ENCODE measurements at places on chromosomes 16 and 17.

- no peak for DNase-seq
Measured at GRCh38 chr17:57425431-57425830, 169.1 kb downstream of the MSI2 start.

- DNase-seq = no peak
Measured at GRCh38 chr17:66873962-66874361, 39.0 kb downstream of the CACNG5 start.

- DNase-seq = no peak
Measured at GRCh38 chr17:73230088-73230487, 31.6 kb downstream of the CPSF4L start.

DNA sequence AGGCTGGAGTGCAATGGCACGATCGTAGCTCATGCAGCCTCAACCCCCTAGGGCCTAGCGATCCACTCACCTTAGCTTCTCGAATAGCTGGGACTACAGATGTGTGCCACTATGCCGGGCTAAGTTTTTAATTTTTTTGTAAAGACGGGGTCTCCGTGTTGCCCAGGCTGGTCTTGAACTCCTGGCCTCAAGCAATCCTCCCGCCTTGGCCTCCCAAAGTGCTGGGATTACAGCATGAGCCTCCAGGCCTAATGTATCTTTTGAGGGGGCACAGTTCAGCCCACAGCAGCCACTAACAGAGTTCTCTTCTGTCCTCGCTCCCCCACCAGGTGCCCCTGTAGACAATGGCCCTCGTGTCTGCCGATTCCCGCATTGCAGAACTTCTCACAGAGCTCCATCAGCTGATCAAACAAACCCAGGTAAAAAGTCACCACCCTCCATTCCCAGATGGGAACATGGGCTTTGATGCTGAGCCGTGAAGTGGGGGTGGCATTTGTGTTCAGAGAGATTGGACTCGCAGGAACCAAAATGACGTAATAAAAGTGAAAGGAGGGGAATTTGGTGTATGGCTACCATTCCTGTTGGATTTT lies 16.0 kb downstream of the SULT1A2 start:
- no peak for DNase-seq

GRCh38 chr17:43169561-43170139 lies 1.4 kb upstream of the NBR1 start:
- no peak for DNase-seq

DNA sequence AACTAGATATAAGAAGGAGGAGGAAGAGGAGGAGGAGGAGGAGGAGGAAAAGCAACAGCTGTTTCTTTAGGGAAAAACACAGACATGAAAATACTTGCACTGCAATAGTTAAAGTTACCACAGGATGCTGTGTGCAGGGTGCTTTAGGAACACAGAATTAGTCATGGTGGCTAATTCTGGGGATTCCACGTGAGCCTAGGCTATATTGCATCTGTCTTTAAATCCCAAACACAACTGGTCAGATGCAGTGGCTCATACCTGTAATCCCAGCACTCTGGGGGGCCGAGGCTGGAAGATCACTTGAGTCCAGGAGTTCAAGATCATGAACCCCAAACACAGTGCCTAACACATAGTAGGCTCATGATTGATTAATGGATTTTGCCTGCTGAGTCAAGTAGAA lies 155.3 kb upstream of the C16orf82 start:
- DNase-seq = no peak

GRCh38 chr16:83842291-83842690 lies 34.5 kb downstream of the HSBP1 start:
- no peak for DNase-seq

DNA sequence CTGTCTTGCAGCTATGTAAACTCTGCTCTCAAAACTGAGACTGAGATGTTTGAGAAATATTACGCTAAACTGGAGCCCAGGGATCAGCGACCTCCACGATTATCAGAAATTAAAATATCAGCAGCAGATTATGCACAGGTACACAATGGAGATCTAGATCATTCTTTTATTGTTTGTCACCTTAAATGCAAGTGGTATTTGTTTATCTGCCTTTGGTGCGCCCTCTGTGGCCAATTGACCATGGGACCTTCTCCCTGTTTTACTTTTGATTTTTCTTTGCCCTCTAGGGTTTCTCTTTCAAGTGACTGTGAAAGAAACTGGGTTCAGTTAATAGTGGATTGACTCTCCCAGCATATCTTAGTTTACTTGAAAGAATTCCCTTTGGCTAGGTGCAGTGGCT lies 42.1 kb downstream of the PRSS54 start:
- DNase-seq = no peak

- DNase-seq = no peak
Measured at GRCh38 chr16:67329901-67330300, 3.3 kb downstream of the LRRC36 start.

DNA sequence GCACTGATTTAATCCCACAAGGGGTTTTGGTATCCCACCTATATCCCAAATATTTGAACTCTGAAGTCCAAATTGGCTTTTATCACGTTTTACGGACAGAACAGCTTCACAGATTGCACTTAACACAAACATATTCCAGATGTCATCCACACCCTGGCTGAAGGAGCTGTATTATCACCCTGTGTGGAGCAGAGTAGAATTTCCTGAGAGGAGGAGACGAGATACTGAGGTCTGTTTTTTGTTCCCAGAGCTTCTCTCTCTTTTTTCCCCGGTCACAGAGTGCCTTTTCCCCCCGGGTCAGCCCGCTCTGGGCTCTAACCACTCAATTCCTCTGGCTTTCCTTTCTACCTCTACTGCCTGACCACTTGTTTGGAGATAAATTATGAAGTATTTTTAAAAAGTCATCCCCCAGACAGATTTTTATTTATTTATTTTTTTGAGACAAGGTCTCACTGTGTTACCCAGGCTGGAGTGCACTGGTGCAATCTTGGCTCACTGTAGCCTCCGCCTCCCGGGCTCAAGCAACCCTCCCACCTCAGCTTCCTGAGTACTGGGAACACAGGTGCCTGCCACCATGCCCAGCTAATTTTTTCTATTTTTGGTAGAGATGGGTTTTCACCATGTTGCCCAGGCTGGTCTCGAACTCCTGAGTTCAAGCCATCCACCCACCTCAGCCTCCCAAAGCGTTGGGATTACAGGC lies 30.7 kb downstream of the DNAH2 start:
- DNase-seq = no peak

DNA sequence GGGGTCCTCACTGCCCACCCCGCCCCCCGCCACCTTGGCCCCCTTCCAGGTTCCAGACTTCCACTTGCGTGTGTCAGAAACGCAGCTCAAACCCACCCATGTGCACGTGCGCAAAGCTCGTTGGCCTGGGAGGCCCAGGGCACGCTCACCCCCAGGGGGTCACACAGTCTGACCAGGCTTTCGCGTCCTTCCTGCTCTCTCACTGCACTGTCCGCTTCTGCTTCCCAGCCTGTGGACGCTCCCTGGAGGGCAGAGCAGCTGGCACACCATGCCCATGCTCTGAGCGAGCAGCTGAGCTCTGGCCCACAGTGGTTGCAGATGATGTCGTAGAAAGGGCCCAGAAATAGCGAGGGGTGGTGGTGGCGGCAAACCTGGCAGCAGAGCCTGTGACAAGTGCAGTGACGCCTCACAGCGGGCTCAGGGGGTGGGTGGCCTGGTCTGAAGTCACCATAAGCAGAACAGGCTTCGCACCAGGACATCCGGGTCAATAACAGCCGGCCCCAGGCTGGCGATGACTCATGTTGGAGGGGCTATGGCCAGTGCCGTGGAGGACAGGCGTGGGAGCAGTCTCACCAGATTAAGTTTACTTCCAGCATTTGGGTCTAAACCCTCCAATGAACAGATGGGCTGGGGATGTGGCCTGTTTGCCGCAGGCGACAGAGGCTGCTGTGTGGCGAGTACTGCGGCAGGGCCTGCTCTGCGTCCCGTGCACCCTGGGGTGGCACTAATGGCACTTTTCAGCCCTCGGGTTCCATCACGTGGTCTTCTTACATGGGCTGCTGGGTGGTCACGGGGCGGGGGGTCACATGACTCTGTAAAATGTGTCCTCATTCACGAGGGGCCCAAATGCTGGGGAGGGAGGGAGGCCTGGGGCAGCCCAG lies 49.0 kb downstream of the NT5M start:
- DNase-seq = no peak

GRCh38 chr16:397135-397661 lies at the start of gene NME4:
Gene NME4, plus strand, starts transcription at chr16:397199. Its CDS starts 24 bp downstream, at chr16:397223.
- no peak for DNase-seq

GRCh38 chr16:26838931-26839330 lies 227.8 kb upstream of the C16orf82 start:
- DNase-seq = no peak

- DNase-seq = no peak
Measured at GRCh38 chr16:1325673-1326371, 7.6 kb upstream of the BAIAP3 start.

GRCh38 chr16:87765473-87765775 lies 362 bp downstream of the KLHDC4 start:
- DNase-seq = no peak

GRCh38 chr16:51119973-51120729 lies 30.9 kb downstream of the SALL1 start:
- DNase-seq = no peak

DNA sequence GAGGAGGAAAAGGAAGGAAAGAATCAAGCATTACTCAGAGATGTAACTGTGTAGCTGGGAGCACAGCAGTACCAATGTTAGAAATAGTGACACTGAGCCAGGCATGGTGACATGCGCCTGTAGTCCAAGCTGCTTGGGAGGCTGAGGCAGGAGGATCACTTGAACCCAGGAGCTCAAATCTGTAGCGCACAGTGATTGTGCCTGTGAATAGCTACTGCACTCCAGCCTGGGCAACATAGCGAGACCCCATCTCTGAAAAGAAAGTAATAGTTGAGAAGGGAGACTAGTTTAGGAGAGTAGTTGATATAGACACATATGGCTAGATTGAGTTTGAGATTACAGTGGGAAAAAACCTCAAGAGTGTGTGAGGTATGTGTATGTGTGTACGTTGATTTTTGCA lies 17.8 kb downstream of the MAP3K3 start:
- DNase-seq = no peak

DNA sequence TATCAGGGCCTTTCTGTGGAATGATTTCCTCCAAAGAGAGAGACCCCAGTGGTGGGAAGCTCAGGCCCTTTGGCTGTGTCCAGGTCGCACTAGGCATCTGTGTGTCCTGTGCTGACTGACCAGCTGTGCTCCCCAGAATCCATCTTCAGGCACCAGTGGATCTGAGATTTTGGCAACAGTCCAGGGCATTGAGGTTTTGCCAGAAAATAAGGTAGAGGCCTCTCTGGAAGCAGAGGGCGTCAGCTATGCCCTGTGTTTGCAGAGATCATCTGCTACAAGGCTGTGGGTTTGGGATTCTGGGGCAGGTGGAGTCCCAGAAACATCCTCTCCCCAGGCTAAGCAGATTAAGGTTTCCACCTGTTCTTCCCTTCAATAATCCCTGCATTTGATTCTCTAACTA lies 57.5 kb upstream of the TOB1 start:
- no peak for DNase-seq

DNA sequence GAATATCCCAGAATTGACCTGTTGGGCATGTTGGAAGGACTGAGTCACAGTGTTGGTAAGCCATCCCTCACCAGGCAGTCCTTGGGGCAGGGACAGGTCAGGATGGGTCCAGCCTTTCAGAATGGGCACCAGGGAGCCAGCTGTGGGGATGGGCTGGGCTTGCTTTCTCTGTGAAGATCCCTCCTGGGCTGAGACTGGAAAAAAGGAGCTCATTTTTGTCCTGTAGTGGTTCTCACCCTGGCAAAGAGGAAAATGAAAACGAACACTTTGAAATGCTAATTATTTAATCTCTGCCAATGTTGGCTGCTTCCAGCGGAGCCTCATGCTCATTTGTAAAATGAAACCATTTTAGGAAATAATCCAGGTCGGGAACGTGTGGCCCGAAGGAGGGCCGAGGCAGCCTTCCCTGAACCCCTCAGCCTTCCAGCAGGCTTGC lies 237.5 kb upstream of the SALL1 start:
- DNase-seq = no peak

DNA sequence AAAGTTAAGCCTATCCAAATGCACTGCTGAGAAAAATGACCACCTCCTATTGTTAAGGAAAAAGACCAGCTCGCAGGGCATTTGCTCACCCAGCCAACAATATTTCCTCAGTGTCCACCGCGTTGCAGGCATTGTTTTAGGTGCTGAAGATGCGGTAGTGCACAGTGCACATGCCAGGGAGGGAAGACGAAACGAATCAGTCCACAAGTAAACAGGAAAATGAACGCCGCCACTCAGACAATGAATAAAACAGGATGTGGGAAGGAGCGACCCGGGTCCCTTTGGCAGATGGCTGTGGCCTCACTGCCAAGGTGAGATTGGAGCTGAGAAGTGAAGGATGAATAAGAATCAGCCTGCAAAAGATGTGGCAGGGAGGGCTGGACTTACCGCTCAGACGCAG lies 249.2 kb downstream of the FOXL1 start:
- DNase-seq = no peak

- no peak for DNase-seq
Measured at GRCh38 chr17:57487573-57487972, 231.2 kb downstream of the MSI2 start.

GRCh38 chr16:84678541-84678940 lies 21.3 kb upstream of the USP10 start:
- DNase-seq = no peak

DNA sequence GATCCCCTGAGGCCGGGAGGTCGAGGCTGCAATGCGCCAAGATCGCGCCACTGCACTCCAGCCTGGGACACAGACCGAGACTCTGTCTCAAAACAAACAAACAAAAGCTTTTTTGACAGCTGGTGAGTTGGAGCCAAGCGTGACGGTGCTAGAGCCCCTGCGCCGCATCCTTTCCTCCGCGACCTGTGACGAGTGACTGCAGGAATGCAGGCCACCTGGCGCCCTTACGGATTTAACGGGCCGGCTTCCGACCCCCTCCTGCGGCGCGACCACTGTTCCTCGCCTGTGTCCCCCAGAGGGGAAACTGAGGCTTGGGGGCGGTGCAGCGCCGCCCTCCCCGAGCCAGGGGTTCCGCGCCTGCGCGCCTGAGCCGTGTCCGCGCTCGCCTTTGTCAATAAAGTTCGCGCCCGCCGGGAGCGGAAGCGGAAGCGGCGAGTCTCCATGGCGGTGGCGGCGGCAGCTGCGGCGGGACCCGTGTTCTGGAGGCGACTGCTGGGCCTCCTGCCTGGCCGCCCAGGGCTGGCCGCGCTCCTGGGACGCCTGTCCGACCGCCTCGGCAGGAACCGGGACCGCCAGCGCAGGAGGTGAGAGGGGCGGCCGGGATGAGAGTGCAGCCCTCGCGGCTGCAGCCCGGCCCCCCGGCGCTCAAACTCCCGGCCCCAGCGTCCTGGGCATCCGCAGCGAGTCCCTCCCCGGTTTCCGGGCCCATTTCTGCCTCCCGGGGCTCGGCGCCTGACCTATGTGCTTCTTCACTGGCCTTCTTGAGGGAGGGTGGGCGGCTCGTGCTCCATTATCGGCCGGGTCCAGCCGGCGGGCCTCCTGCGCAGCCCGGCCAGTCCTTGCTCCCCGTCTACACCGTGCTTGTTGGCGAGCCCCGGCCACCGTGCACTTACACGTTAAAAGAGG lies at the start of gene PGS1:
Gene PGS1, plus strand, starts transcription at position 425 of the 906 bp plus-strand sequence. Its CDS starts 17 bp downstream, at position 442.
- DNase-seq = no peak

- no peak for DNase-seq
Measured at GRCh38 chr16:27547134-27547533, 2.6 kb downstream of the GTF3C1 start.

DNA sequence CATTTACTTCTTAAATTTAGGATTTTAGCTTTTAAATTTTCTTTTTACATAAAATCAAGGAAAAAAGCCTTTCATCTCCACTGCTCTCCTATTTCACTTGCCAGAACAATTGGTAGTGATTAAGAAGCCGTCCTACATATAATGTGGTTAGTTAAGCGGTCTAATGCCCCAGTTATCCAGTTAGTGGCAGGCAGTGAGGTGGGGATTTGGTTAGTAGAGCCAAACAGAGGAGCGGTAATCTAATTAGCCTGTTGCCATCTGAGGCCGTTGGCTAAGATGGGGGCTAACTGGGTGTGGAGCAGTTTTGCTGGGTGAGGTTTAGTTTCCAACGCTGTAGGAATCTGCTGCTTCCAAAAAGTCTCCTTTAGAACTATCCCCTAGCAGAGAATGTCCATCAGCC lies 22.4 kb downstream of the SNX11 start:
- no peak for DNase-seq
